ENCODE measurements at places on chromosomes 12 and 14.

DNA sequence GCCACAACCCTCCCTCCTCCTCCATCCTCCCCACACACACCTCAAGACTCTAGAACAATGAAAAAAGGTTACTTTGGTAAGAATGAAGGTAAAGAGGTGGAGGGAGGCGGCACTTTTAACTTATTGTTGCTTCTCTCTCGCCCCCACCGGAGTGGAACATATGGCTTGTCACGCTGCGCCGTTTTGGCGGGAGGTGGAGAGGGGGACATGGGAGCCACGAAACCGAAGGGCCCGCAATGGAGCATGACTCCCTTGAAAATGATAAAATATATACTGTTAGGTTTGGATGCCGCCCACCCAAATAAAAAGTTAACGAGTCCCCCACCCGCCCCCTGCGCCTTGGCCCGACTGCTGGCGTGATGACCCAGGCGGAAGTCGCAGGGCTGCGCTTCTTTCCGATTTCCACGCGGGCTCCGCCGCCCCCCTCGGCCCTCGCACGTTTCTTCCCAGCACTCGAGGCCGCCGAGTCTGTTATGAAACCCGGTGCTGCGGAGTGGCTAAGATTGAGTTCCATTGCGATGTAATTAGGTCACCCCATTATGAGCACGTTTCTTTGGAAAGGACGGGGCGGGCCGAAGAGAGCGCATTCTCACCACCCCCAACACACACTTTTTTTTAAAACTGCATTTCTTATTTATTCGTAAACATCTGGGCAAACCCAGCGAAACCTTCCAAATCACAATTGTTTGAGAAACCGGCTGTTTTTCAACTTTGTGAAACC is 1.4 kb upstream of the ZFP36L1 start:
- DNase-seq: no peak

DNA sequence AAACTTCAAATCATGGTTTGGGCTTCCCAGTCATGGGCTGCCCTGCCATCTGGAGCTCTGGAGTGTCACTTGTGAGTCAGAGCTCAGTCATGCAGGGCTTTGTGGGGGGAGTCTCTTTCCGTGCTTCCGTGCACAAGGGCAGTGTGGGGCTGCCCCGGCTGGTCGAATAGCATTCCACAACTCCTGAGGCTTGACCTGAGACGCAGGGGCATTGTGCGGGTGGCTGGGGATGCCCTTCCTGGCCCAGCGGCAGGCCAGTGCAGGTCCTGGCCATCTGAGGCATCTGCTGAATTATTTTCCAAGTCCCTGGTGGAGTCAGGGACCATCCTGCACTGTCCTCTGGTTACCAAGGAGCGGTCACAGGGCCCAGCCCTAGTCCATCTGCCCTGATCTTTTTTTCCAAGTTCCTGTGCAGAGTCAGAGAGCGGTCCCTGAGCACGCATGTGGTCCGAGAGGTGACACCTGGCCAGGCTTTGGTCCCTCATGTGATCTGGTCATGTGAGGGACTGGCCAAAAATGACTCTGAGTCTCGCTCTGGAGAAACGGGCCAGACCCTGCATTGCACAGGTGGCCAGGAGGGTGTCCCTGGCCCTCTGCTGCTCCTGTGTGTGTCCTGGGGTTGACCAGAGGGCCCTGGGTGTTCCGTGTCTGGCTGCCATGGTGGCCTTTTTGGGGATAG is 167.0 kb upstream of the ALG10B start:
- no peak for DNase-seq

DNA sequence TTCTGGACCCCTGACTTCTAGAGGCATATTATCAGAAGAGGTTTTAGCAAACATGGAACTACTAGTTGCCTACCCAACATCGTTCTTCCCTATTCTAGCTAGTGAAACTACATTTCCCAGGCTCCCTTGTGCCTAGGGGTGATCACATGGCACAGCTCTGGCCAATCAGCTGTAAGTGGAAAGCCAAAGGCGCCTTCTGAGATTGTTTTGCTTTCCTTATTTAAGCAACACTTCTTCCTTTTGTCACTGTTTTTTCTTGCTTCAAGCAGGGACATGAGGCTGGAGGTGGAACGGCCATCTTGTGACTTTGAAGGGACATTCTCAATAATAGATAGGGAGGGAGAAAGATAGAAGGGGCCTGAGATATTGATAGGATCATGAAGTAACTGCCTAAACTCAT is 136.7 kb downstream of the ZNF664 start:
- no peak for DNase-seq

- DNase-seq: no peak
Observed at GRCh38 chr14:73723797-73724661, 9.8 kb upstream of the PNMA1 start.

DNA sequence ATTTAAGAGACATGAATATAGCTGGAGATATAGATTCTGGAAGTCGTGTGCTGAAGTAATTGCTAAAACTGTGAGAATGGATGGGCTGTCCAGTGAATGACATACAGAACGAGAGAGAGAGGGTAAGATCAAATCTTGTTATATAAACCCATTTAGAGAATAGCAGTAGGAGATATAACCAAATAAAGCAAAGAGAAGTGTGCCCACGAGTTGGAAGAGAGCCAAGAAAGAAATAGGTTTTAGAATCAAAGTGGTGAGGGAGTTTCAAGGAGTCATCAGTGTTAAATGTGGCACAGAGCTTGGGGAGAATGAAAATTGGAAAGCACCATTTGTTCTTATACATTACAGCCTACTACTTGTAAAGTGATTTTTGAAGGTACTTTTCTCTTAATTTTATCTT is 19.2 kb downstream of the TOGARAM1 start:
- no peak for DNase-seq

- no peak for DNase-seq
Observed at GRCh38 chr12:11673666-11674461, 24.4 kb downstream of the ETV6 start.

- DNase-seq: no peak
Observed at GRCh38 chr14:25050269-25051150, 563 bp upstream of the STXBP6 start.

DNA sequence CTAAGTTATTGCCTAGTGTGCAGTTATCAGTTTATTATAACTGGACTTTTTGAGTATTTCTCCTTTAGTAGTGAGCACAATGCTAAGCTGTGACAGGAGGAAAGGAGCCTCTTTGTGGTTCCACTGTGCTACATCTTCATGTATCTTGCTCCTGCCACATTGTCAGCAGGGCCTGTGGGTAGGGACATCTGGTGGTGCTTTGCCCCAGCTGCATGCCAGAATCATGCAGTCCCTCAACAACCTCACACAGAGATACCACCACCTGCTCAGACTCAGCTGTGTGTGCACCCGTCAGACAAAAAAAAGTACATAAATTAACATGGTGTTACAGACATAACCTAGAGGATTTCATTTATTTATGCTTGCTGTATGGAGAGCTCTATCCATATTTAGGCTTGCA is 51.1 kb downstream of the MIS18BP1 start:
- DNase-seq: no peak

DNA sequence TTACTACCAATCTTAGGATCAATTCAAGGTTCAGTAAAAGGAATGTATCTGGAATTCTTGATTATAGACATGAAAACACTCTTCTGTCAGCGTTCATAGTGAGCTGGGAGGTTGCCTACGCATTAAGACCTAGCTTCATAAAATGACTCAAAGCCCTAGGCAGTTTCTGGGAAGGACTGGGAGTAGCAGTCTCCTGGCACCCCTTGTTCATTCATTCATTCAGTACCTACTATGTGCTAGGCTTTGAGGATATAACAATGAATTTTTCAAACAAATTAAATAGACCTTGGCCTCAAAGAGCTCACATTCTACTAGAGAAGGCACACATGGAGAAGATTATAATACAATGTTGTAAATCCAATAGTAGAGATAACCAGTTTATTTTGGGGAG is 46.1 kb downstream of the MDM2 start:
- no peak for DNase-seq

DNA sequence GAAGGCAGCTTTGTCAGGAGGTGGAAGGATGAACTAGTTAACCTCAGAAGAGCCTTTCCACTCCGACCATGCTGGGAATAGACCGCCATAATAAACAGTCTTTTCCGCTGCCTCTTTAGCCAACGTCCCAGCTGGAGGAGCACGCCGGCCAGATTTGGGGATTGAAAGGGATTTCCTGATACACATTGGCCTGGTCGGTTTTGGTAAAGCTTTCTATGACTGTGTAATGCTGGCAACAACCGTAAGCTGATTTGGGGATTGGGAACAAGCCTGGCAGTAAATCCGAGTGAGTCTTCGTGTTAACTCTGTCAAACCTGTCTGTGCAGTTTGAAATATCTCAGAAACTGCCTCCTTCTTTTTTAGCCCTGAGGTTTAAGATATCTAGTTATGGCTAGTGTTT is 87.0 kb downstream of the DAD1 start:
- DNase-seq: no peak

- no peak for DNase-seq
Observed at GRCh38 chr12:107349008-107349747, 255.8 kb upstream of the CRY1 start.

Measured in NCI-H2081 treated with DMSO at 0.1 percent for 48 hours (cell line).